ENCODE measurements at places on chromosomes 11 and 22. TPM values are rescaled to one million over a fixed set of nuclear protein-coding genes. Genes with fewer than 3 reads are reported as not detected.

DNA sequence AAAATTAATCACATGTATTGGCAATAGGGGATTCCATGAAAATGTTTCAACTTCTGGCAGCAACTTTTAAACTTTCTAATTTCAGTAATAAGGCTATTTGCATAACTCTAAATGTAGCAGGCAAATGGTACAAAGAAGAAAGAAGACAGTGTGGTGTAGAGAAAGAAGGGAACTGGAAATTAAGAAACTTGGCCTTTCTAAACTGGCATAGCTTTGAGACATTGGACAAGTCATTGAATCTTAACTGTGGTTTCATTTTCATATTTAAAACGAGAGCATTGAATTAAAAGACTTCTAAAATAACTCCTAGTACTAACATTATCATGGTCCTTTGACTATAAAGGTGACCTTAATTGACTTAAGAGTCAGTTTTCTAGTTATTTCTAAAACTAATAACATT lies 125.0 kb downstream of the UVRAG start:
- no peak for DNase-seq

DNA sequence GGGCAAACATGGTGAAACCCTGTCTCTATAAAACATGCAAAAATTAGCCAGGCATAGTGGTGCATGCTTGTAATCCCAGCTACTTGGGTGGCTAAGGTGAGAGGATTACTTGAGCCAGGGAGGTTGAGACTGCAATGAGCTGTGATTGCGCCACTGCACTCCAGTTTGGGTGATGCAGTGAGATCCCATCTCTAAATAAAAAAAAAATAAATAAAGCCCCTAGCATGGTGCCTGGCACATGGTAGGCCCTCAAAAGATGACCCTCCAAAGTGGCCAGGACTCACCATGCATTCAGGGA lies 74.6 kb downstream of the PTPRJ start:
- no peak for DNase-seq

Gene ARHGAP8
- total RNA-seq, result 9.2 TPM

GRCh38 chr22:39444247-39444800 lies 12.5 kb upstream of the MGAT3 start:
- no peak for DNase-seq

Gene INPP5J
- 1.7 TPM for total RNA-seq

DNA sequence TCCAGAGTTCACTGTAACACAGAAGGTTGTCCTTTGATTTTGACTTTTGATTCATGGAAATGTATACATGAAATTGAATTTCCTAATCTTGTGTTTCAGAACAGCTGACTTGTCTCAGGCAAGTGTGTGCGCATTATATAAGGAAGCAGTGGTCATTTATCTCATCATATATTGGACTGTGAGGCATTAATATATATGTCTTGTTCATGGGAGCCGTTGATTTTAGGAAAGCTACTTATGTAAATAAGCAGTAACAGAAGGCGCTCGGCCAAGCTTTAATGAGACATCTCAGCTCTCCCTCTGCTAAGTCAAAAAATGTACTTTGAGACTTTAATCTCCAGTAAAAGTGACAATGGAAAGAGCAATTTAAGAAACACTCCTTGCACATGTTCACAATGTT lies 100.5 kb downstream of the PDHX start:
- no peak for DNase-seq

Gene SLC35F2
- 89.4 TPM for total RNA-seq

Gene PHLDA2
- total RNA-seq, result 195 TPM

GRCh38 chr22:20131859-20132685 lies 468 bp downstream of the ZDHHC8 start:
- DNase-seq, result no peak

GRCh38 chr11:69848201-69848600 lies 29.0 kb upstream of the FGF3 start:
- DNase-seq, result no peak

DNA sequence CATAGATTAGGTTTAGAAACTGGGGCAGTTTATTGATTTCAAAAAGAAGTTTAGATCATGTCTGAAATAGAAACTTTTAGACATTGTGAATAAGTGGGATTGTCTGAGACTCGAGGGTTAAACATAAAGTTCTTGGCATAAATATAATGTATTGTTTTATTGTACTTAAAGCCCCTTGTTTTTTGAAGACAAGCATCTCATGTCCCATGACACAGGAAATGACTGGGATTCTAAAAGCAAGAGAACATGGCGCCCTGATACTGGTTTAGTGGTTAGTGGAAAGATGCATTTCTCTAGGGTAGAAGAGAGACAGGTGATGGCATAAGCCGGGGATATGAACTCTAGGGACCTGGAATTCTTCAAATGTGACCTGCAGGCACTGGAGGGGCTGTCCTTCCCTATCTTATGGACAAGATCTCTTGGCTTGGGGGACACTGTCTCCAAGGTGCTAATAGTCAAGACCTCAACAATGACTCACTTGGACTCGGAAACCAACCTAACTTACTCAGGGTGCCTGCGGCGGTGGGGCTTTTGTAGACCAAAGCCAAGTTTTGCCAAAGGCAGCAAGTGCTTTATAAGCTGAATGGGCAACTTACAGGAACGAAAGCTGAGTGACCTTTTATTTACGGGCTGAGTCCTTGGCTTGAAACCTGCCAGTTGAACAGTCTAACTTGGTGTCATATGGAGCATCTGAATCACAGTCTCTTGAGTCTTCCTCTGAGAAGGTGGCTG lies 48.2 kb downstream of the UBASH3B start:
- no peak for DNase-seq

- DNase-seq, result no peak
Observed at GRCh38 chr11:36354221-36355003, 58.3 kb downstream of the PRR5L start.

DNA sequence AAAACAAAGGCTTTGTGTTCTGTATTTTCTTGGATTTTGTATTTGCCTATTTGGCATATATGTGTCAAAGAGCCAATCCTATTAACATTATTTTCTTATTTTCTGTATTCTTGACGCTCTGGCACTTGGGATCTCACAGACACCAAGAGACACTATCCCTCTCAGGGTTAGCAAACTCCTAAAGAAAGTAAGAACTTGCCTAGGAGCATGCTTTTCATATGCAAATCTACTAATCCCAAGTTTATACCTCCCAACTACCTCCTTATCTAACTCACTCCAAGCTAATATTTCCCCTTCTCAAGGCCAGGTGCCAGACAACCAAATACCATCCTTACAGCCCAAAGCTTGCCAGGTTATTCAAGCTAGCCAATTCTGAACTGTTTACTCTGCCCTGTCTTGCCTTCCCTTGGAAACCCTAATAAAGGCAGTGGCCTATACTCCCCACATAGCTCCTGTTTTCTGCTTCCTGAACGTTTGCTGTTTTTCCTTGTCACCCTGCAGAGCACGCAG lies 455.4 kb upstream of the ANO3 start:
- no peak for DNase-seq
